Heart left ventricle (tissue), 16 donors: ENCODE measurements at places on chromosomes 6 and 20. TPM values are rescaled to one million over a fixed set of nuclear protein-coding genes. Genes with fewer than 3 reads are reported as not detected.

SLC22A16 gene
- not detected for total RNA-seq

TPD52L1 gene
- 78.6 TPM for total RNA-seq

LAMP5 gene
- total RNA-seq, result 0.42 TPM

KDM1B gene
- 15.8 TPM for total RNA-seq
